ENCODE measurements at places on chromosomes 3 and 15.

GRCh38 chr3:124201786-124202185 lies 209.9 kb upstream of the ROPN1 start:
- no peak for DNase-seq

GRCh38 chr15:40050788-40051470 lies 11.9 kb upstream of the SRP14 start:
- DNase-seq: no peak

DNA sequence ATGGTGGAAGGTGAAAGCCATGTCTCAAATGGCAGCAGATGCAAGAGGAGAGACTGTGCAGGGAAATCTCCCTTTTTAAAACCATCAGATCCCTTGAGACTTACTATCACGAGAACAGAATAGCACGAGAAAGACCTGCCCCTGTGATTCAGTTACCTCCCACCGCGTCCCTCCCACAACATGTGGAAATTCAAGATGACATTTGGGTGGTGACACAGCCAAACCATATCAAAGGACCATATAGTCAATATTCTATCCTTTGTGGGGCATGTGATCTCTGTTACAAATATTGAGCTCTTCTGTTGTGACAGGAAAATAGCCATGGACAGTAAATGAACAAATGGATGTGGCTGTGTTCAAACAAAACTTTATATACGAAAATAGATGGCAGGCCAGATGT lies 77.2 kb upstream of the ACKR4 start:
- no peak for DNase-seq

DNA sequence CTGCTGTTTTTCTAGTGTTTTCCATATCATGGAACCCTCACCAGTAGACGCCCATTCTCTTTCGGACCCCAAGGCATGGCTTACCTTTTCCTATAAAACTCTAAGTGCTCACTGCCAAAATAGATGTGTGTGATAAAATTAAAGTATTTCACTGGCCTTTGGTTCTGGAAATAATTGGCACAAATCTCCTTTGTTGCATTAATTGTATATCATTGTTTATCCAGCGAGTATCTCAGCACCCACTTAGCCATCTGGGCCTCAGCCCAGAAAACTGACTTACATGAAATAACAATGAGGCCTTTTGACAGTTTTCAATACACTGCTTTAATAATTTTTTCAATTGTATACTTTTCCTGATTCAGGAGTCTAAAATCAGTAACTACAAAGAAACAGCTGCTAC lies 105.1 kb downstream of the MECOM start:
- no peak for DNase-seq

DNA sequence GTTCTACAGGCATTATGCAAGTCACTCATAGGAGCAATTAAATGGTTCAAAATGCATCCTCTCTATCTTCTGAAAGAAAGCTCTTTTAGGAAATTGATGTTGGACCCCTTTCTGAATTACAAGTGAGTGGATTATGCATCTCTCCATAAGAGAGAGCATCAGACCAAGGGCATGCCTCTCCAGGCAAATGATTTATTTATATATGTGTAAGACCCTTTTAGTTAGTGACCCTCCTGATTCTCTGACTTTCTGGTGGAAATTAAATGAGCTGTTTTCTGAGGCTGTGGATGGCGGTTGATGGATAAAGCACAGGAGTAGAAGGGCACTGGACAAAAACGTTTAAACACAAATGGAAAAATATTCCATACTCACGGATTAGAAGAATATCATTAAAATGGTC lies 62.6 kb downstream of the CADPS start:
- DNase-seq: no peak

- no peak for DNase-seq
Observed at GRCh38 chr15:57227899-57228298, 148.4 kb upstream of the CGNL1 start.

DNA sequence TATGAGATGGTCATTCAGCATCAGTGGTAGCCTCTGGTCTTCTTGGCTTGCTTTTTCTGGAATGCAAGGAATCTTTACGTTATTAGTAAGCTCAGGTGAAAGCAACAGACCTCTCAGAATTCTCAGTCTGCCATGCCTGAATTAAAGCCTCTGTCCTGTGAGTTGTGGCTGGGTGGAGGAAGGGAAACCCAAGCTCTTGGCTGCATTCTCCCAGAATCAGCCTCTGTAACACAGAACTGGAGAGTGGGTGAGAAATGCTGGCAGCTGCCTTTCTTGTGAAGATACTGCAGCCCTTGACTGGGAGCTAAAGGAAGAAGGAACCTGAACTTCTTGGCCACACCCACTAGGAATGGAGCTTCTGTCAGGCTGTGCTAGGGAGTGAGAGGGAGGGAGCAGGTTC lies 505.8 kb downstream of the EPHA3 start:
- DNase-seq: no peak

DNA sequence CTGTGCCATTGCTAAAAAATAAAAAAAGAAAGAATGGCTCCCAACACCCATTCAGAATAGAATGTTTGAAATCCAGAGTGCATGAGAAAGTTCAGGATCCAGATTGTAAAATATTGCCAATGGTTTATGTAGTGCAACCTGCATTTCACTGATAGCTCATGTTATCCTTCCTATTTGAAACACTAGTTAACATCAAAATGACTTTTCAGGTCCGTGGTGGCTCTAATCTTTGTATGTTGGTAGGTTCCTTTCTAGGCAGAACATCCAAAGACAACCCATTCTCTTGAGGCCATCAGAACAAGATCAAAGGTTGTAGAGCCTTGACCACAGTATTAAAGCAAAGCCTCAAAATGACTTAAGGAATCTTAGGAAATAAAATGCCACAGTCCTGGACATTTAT lies 51.0 kb downstream of the PLCL2 start:
- DNase-seq: no peak

- no peak for DNase-seq
Observed at GRCh38 chr15:68235022-68235421, 5.5 kb upstream of the CLN6 start.

GRCh38 chr3:57756528-57757401 lies 656 bp downstream of the SLMAP start:
- peak; percentile 14 for DNase-seq

GRCh38 chr15:23411841-23412240 lies 35.2 kb downstream of the GOLGA6L2 start:
- no peak for DNase-seq

Measured in CD4-positive, alpha-beta T cell treated with Interleukin-4 for 4 hours (primary cell).